AG04450 (cell line): ENCODE measurements at places on chromosomes 5 and 9. TPM values are rescaled to one million over a fixed set of nuclear protein-coding genes. Genes with fewer than 3 reads are reported as not detected.

DNA sequence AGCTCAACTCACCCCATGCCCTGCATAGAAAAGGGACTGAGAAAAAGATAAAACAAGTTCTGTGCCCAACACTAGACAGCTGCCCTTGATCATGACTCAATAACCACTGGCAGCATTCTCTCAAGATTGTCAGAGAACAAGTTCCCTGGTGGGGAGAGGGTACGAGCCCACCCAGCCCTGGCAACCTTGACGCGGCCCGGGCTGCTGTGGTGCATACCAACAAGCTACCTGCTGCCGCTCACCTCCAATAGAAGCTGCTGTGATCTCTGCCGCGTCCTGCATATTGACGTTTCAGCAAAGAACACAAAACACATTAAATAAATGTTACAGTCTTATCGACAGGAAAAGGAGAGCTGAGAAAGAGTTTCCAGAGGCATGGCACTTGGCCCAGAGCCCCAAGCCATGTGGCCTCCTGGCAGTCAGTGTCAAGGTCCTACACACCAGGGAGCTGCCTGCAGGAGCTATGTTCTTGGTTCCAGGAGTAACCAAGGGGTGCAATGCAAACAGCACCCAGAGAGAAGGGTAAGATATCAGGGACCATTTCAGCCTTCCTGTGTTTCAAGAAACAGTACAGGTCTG is 28.3 kb downstream of the WHRN start:
- DNase-seq, result no peak

The TAF1L gene
- 0.01 TPM in 1 of 2 replicates, not detected in the other for polyA plus RNA-seq

- no peak for DNase-seq
Observed at GRCh38 chr5:139457653-139458306, 4.8 kb downstream of the ECSCR start.

DNA sequence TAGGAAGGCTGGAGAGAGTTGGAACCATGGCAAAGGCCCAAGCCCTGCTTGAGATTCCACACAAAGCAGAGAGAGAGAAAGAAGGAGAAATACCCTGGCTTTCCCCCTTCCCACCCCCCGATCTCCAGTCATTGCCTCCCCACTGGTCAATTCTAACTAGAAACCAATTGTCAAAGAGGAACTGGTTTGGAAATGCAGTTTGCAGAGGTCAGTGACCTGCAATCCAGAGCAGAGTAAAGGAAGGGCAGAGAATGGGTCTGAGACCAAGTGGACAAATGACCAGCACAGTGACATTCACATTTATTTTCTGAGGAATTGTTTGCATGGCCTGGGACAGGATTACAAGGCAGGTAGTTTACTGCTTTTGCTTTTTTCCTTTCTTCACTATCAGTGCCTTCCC is 37.5 kb upstream of the ZFYVE16 start:
- no peak for DNase-seq

- no peak for DNase-seq
Observed at GRCh38 chr5:1001406-1002270, 7.0 kb upstream of the NKD2 start.

GRCh38 chr9:136858844-136859757 is 7.0 kb downstream of the MAMDC4 start:
- no peak for DNase-seq

- no peak for DNase-seq
Observed at GRCh38 chr5:116130471-116130870, 45.6 kb downstream of the COMMD10 start.

DNA sequence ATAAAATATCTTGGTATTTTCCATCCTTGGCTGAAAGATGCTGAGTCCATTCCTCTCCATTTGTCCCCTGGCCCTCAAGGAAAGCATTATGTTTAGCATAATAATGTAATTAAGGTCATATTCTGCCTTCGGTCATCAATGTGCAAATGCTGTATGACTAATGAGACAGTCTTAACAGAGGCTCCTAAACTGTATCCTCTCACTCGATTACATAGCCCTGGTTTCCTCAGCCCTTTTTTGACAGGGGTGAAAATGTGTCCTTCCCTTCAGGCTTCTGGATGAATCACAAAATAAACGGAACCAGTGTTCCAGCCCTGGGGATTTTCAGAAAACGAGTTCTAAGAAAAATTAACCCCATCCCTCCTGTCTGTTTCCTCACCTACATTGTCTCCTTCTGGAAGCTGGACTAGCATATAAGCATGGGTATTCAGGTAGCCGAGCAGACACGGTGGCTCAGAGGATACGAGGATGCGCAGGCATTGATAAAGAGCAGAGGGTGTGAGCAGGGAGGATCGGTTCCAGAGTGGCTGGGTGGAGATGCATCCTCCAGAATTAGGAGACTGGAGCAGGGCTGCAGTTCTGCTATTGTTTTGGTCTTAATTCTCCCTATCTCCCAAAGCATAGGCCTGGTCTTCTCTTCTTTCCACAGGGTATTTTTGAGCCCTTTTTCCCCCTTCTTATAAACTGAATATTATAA is 742.9 kb downstream of the TLR4 start:
- DNase-seq, result no peak

The OSTF1 gene
- polyA plus RNA-seq, result 19.5 and 22.7 TPM in 2 replicates

- DNase-seq, result no peak
Observed at GRCh38 chr9:124802426-124802825, 25.5 kb downstream of the OLFML2A start.

GRCh38 chr5:5782402-5782801 is 359.9 kb downstream of the ICE1 start:
- no peak for DNase-seq

- DNase-seq, result no peak
Observed at GRCh38 chr9:31168161-31168560, 1216.3 kb upstream of the ACO1 start.

- no peak for DNase-seq
Observed at GRCh38 chr5:136622747-136623146, 257.4 kb upstream of the TRPC7 start.
